Inflammatory macrophage treated with lipopolysaccharide for 4 hours (primary cell): ENCODE measurements at places on chromosomes 5 and 9.

- no peak for DNase-seq
Observed at GRCh38 chr9:111559000-111559610, 34.1 kb downstream of the ZNF483 start.

GRCh38 chr5:113448252-113448651 is 13.5 kb upstream of the TSSK1B start:
- no peak for DNase-seq

GRCh38 chr9:107222020-107222522 is 61.0 kb upstream of the RAD23B start:
- no peak for DNase-seq

DNA sequence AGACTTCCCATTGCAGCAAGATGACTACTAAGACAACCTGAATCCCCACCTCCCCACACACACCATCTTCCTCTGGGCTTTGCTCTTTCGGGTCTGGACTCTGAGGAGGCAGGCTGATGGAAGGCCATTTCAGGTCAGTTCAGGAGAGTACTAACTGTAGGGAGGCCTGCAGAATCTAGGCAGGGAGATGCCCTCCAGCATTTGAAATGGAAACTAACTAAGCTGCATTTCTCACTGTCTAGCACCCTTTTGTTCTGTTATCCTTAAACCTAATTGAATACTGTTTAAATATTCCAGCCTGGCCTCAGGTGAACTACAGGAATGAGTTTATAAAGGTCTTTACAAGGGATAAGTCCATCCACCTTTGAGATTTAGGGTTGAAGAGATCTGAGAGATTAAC is 4.9 kb upstream of the TBCA start:
- DNase-seq, result no peak

DNA sequence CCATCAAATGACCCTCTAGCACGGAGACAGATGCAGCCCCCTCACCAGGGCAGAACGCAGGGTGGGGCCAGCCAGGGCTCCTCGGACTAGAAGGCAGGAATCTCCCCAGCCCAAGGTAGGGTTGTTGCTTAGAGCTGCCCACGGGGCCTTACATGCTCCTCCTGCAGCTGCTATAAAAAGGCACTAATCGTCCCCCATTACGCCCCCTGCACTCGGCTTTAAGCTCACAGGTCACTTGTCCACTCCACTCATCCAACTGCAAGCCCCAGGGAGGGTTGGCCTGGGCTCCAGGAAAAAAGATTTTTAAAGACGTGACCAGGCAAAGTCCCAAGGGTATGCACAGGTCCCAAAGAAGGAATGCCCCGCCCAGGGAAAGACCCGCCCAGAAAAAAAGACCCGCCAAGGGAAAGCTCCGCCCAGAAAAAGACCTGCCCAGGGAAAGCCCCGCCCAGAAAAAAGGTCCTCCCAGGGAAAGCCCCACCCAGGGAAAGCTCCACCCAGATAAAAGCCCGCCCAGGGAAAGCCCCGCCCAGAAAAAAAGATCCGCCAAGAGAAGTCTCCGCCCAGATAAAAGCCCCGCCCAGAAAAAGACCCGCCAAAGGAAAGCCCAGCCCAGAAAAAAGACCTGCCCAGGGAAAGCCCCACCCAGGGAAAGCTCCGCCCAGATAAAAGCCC is 11.1 kb downstream of the GRIN1 start:
- no peak for DNase-seq

DNA sequence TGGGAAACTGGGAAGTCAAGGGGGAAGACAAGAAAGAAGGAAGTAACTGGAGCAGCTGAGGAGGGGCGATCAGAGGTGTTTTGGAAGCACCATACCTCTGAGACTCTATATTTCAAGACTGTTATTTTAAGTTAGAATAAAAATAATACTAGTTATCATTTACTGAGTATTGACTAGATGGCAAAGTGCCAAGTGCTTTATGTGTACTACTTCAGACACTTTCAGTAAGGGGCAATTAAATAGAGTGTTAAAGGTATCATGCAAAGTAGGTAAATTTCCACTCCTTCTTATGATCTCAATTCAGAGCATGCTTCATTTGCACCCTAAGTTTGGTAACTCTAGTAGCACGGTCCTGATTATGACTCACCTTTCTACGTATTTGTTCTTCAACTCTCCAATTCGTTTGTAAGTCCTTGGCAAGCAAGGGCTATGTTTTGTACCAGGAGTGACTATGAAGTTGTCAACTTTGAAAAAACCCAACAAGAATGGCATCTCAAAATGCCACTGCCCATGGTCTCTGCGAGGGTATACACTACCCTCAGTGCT is 152.4 kb upstream of the RAPGEF1 start:
- no peak for DNase-seq

DNA sequence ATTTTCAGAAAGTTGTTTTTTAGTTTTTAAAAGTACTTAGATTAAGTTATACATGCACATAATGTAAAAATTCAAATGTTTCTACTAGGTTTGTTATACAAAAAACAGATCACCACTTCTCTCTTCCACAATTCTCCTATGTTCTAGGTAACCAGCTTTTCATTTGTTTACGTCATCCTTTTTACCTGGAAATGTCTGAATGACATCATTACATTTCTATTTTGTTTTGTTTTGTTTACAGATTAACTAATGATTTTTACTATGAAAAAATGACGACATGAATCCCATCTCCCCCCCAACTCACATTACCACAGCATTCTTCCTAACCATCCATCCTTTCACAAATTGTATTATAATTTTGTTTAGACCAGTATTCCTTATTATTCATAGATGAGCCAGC is 1709.2 kb downstream of the EFNA5 start:
- no peak for DNase-seq

- DNase-seq, result no peak
Observed at GRCh38 chr5:95734906-95735305, 3.8 kb downstream of the RHOBTB3 start.

- no peak for DNase-seq
Observed at GRCh38 chr9:112556497-112557442, 70.1 kb downstream of the KIAA1958 start.

DNA sequence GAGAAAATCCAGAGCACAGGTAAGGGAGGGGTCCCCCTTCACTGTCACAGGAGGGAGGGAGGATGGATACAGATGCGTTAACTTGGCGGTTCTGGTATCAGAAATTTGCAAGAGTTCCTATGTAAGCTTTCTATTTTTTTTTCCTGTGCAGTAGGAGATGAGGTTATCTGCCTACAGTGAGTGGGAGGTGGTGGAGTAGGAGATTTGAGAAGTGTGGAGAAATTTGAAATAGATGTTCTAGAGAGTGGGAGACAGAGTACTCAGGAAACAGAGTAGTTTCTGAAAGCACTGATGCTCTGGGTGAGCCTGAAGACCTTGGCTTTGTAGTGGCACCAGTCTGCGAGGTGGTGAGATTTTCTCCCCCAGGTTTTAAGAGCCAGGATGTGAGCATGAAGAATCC is 271.4 kb downstream of the MSX2 start:
- DNase-seq, result no peak

DNA sequence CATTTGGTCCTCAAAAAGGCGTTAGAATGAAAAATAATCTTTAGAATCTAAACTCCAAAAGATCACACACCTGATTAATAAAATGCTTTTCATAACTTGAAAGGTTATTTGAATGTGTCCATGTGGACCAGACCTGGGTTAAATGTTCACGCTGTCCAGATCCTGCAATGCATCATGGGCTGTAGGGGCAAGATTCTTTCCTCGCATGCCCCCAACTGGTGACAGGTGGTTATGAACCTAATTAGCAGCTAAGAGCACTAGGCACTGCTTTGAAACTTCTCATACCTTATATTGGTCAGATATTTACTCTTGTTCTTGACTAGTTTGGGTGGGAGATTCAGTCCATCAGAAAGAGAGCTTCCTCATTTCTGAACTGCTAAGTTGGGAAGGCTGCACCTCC is 19.3 kb upstream of the PIP5K1B start:
- peak; percentile 27 for DNase-seq

- DNase-seq, result peak; percentile 73
Observed at GRCh38 chr5:67887748-67888161, 327.8 kb upstream of the PIK3R1 start.

DNA sequence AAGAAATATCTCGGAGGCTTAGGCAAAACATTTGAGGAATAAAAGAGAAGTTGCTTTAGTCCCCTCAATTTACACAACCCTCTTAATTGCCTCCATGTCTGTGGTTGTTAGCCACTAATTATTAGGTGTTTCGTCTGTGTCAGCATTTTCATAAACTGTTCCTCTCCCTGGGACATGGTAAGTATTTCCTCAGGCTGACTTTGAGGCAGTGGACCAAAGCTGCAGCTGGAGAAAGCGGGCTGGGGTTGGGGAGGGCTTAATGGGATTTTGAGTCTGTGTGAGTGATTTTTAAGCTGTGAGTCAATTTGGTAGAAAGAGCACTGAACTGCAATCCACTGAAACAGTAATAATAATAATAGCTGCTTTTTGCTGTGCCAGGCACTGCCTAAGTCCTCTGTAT is 13.0 kb upstream of the TTC1 start:
- no peak for DNase-seq

GRCh38 chr5:69498384-69498783 is 5.8 kb downstream of the OCLN start:
- DNase-seq, result no peak

GRCh38 chr5:34057118-34057517 is 14.1 kb upstream of the C1QTNF3 start:
- no peak for DNase-seq

DNA sequence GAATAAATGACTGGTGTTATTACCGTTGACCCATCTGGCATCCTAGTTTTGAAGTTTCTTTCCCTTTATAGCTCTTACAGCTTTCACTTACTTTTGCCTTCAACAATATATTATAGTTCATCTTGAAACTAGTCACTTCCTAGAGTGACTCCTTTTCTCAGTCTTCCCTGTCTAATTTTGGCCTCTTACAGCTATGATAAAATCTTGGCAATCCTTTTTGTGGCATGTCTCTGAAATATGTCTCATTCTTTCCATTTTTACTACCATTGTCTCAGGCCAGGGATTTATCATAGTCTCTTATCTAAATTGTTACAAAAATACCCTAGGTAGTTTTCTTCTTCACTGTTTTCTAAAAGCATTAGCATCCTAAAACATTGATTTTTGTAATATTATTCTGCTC is 621.3 kb upstream of the ZNF608 start:
- no peak for DNase-seq

DNA sequence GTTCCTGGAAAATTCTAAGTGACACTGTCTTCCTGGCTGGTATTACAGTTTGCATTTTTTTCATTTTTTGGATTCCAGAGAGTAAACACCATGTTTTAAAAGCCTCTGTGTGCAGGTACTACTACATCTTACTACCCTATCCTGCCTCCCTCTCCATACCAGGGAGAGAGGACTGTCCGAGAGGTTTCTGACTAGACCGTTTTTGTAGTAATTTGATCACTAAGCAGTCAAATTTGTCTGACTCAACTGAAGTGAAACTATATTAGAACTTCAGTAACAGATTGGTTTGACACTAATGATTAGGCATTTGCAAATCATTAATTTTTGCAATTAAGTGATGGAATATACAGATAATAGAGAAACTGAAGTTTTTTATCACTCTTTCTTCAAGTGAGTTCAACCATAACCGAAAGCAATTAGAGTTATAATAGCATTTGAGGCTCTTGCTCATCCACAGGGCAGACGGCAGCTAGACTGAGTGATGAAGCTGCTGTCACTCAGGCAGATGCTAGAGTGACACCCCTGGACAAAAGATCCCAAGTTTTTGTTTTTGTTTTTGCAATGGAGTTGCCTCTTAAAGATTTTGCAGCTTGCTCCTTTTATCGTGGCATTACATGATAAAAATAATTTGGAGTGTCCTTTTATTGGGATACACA is 44.3 kb downstream of the SMARCA2 start:
- no peak for DNase-seq

DNA sequence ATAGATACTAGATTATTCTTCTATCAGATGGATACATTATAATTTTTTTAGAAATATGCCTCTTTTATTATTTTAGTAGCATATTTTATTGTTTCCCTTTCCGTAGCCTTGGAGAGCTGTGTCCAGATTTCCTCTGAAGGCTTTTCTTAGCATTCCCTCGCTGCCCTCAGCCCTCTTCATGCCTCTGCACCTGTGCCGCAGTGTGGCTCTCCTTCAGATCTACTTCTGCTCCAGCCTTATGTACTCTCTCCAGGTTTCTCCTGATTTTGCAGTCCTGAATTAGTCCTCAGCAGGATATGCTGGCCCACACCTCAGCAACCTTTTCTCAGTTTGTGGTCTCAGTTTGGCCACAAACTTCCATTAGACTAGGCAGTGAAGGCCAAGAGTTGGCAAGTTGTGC is 1052.0 kb downstream of the TAF11L14 start:
- DNase-seq, result no peak

- DNase-seq, result no peak
Observed at GRCh38 chr5:98066910-98067309, 706.6 kb upstream of the RGMB start.

DNA sequence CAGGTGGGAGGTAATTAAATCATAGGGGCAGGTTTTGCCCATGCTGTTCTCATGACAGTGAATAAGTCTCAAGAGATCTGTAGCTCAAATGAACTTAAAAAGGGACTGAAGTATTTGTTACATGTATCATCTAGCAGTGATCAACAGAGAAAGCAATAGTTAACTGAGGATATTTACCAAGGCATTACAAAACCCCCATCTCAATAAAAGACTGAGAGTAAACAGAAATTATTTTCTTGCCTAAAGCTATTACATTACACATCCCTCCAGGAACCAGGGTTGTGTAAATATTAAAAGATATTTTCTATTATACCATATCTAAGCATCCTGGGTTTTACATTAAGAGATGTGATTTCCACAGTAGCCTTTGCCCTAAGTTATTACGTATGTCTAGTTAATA is 169.9 kb downstream of the CTNND2 start:
- no peak for DNase-seq

- DNase-seq, result no peak
Observed at GRCh38 chr9:134356496-134357470, 30.5 kb downstream of the RXRA start.

- peak; percentile 77 for DNase-seq
Observed at GRCh38 chr5:156981481-156981880, 18.5 kb upstream of the TIMD4 start.

DNA sequence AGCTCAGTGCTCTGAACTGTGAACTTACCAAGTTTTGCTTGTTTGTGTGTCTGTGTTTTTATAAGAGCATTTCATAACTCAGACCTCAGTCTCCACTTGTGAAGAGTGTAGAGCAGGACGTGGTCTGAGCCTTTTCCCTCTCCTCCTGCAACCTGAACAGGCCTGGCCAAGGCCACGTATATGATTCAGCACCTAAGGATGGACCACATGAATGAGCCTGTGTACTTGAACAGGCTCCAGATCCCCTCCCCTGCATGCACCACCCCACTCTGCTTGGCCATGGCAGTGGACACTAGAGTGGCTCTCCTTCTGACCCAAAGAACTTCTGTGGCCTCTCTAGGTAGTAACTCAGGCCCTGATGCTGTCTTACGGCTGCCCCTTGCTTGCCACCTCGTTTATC is 125.9 kb upstream of the FSTL4 start:
- DNase-seq, result no peak

- no peak for DNase-seq
Observed at GRCh38 chr5:137621861-137622823, 113.7 kb downstream of the KLHL3 start.

- peak; percentile 12 for DNase-seq
Observed at GRCh38 chr9:19049917-19050636, 850 bp downstream of the RRAGA start.

- DNase-seq, result no peak
Observed at GRCh38 chr5:167912941-167913665, 378.3 kb upstream of the WWC1 start.

GRCh38 chr9:89555451-89556375 is 49.1 kb upstream of the GADD45G start:
- DNase-seq, result peak; percentile 35
